Fibroblast of skin of back (primary cell): ENCODE measurements at places on chromosomes 13 and 19.

- DNase-seq: no peak
Measured at GRCh38 chr19:2338751-2339643, 10.5 kb downstream of the SPPL2B start.

DNA sequence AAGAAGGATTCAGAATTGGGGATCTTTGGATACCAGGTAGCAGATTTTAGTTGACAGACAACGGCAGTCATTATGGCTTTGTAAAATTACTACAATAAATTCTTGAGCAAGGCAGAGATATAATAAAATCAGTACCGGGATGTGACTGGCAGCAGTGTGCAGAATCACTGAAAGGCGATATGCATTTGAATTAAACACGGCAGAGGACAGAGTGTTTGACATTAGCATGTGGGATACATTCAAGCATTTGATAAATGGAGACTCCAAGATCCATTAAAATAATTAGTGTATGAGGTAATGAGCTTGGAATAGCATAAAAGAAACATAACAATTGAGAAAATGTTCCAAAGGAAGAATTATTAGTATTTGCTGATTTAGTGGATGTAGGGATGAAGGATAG is 36.8 kb downstream of the LCP1 start:
- DNase-seq: no peak

GRCh38 chr13:74910415-74910814 is 571.6 kb downstream of the TBC1D4 start:
- no peak for DNase-seq

- peak; percentile 31 for DNase-seq
Measured at GRCh38 chr13:45626731-45627374, 11.3 kb upstream of the ERICH6B start.

DNA sequence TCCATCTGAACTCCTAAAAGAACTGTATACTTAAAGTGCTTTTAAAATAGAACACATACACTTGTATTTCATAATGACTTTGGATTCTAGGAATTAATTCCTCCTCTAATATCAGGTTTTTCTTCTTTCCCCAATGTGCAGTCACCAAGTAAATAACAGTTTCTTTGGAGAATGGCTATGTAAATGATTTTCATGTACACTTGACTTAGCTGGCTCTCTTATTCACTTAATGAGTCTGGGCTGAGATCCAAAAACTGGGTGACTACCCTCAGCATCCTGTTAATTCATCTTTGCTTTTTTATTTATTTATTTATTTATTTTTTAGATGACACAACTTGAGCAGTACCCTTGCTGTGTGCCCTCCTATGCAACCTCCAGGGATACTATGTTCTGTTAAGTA is 1003.7 kb downstream of the SLITRK1 start:
- DNase-seq: peak; percentile 19

- DNase-seq: no peak
Measured at GRCh38 chr13:76329004-76329403, 557.2 kb downstream of the KCTD12 start.

GRCh38 chr13:33832872-33833271 is 14.9 kb downstream of the RFC3 start:
- no peak for DNase-seq

- no peak for DNase-seq
Measured at GRCh38 chr19:2083174-2083854, 12.8 kb downstream of the MOB3A start.

DNA sequence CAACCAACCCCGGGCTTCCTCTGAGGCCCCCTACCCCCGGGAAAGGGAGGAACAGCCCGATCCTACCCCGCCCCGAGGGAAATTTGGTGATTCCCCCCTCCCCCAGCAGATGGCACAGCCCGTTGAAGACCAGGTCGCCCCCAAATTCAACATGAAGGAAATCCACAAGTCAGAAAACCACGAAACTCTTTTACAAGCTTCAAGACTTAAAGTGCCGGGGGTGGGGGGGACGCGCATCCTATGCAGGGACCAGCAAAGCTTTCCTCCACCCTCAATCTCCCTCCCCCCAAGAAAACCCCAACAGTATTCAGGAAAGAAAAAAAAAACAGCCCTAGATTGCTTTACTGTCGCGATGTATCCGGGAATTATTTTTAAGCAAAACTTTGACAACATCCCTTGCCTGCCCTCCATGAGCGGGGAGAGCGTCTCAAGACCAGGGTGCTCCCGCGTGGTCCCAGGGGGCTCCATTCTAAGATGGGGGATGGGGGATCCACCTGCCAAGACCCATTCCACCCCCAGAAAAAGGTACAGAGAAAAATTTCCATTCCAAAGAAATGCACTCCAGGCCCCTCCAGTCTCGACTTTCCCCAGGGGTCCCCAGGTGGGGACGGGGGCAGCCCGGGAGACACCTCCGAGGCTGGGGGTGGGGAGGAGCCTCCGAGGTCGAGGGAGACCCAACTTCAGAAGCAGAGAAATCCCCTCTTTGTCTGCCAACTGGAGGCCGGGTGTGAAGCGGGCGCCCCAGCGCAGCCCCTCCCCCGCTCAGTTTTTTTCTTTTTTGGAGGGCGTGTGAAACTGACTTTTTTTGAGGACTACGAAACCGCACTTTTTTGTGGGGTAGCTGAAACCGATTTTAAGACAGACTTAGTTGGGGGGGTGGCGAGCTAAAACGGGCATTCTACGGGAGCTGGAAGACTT is 1.5 kb downstream of the TCF3 start:
- no peak for DNase-seq

GRCh38 chr19:19602713-19603324 is 15.7 kb downstream of the PBX4 start:
- DNase-seq: no peak

DNA sequence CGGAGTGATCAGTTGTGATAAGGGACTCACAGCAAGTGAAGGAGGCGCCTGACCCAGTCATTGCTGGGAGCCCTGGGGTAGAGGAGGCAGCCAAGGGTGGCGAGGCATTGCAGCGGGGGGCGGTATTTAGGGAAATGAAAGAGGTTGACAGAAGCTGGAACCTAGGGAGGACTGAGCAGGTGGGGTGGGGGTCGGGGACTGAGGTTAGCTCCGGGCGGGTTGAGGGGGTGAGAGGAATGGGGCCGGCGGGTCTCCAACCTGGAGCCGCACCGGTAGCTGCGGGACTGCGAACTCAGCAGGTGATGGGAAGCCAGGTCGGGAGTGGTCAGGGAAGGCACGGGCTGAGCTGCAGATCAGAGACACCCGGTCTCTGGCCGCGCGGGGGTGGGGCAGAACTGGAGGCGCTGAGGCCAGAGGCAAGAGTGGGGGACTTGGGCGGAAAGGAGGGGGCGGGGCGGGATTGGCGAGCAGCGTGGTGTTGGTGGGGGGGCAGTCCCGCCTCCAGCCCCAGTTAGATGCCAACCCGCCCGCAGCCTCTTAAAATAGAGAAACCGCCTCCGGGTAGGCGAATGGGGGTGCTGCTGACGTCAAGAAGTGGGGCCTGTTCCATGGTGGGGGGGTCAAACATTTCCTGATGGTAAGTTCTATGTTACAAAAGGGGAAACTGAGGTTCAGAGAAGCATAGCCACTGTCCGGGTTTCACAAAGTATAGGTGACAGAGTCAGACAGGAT is 1.5 kb downstream of the MAST3 start:
- no peak for DNase-seq

GRCh38 chr19:50640368-50640767 is 687 bp upstream of the SYT3 start:
- no peak for DNase-seq

- DNase-seq: peak; percentile 31
Measured at GRCh38 chr19:17448131-17448967, at the start of gene TMEM221. TMEM221 (minus strand) TSS chr19:17448668; CDS start chr19:17448462, 206 bp downstream.

DNA sequence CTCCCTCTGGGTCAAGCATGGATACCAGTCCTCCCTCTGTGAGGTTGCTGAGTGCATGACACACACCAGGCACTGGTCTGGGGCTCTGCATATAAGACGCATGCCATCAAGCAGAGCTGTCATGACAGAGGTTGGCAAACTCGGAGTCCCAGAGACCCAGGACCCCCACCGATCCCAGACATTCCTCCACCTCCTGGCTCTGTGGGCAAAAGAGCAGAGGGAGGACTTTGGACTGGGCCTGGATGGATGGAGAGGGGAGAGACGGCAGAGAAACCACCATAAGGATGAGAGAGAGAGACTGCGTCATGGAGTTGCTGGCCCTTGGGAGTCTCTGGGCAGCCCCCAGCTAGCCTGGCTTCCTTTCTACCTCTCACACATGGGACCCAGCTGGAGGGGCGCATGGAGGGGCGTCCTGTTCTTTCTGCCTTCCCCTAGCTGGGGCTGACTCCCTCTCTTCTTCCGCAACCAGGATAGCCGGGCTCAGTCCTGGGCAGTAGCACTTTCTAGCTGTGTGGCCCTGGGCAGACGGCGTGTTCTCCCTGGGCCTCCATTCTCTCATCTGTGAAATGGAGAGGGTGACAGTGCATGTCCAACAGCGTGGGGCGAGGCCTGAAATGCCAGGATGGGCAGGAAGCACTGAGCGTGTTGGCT is 1.6 kb downstream of the HPN start:
- no peak for DNase-seq

- peak; percentile 94 for DNase-seq
Measured at GRCh38 chr13:39776439-39776838, 121.0 kb downstream of the COG6 start.

- DNase-seq: no peak
Measured at GRCh38 chr13:35614666-35615065, 138.2 kb upstream of the MAB21L1 start.

DNA sequence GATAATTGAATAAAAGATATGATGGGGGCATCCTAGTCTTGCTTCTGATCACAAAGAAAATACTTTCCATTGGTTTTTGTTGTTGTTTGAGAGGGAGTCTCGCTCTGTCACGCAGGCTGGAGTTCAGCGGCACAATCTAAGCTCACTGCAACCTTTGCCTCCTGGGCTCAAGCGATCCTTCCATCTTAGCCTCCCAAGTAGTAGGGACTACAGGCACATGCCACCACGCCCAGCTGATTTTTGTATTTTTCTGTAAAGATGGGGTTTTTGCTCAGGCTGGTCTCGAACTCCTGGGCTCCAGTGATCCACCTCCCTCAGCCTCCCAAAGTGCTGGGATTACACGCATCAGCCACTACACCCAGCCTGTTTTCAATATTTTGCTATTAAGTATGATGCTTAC is 17.1 kb upstream of the PSMC4 start:
- DNase-seq: no peak

GRCh38 chr19:51342631-51343569 is 961 bp upstream of the VSIG10L start:
- no peak for DNase-seq

DNA sequence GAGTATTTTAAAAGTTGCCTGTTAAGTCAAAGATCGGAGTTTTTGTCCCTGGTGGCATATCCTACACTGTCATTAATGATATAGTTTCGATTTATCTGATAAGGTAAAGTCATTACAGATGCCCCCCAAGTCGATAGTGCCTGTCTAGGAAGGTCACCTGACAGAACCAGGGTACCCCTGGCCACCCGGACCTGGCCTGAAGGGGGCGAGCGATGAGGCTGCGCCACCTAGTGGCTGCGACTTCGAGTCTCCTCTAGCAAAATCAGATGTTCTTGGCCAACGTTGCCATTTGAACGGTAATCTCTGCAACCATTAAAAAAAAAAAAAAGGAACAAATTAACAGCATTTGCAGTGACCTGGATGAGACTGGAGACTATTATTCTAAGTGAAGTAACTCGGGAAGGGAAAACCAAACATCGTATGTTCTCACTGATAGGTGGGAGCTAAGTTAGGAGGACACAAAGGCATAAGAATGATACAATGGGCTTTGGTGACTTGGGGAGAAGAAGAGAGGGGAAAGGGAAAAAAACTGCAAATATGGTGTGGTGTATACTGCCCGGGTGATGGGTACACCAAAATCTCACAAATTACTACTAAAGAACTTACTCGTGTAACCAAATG is 565.1 kb downstream of the LIG4 start:
- peak; percentile 48 for DNase-seq

- DNase-seq: no peak
Measured at GRCh38 chr13:83714236-83714635, 168.0 kb downstream of the SLITRK1 start.

GRCh38 chr19:41350735-41351338 is 2.9 kb downstream of the TGFB1 start:
- peak; percentile 49 for DNase-seq

DNA sequence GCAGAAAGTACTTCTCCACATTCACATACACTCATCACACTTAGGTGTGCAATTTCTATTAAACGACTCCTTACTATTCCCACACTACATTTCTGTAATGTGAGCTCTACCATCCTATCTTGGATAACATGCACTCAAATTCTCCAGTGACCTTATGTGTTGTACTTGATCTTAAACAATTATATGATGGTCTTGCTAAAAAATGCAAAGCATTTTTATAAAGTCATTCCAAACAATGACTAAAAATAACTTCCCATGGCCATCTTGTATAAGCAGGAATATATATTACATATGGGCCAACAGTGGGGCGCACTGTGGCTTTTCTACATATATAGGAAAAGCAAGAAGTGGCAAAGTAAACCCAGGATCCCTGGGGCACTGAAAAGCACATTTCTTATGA is 155.5 kb downstream of the FLT1 start:
- DNase-seq: peak; percentile 94

DNA sequence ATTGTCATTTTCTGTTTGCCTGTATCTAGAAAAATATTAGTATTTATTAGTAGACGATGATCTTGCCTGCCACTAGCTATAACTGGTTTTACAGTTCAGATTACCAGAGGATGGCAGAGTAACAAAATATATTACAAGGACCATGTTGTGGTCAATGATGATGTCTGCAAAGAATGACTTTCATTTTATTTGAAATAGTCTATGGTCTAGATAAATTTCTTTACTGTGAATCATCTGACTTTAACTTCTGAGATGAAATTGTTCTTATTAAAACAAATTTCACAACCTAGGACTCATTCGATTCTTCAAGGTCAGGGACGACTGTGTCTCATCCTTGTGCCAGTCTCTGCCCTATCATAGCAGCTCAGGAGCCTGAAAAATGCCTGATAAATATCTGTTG is 637.8 kb upstream of the KLF12 start:
- DNase-seq: peak; percentile 91

- DNase-seq: no peak
Measured at GRCh38 chr13:110932588-110932987, 17.7 kb upstream of the ANKRD10 start.

- DNase-seq: no peak
Measured at GRCh38 chr13:70856711-70857110, 748.5 kb upstream of the KLHL1 start.

DNA sequence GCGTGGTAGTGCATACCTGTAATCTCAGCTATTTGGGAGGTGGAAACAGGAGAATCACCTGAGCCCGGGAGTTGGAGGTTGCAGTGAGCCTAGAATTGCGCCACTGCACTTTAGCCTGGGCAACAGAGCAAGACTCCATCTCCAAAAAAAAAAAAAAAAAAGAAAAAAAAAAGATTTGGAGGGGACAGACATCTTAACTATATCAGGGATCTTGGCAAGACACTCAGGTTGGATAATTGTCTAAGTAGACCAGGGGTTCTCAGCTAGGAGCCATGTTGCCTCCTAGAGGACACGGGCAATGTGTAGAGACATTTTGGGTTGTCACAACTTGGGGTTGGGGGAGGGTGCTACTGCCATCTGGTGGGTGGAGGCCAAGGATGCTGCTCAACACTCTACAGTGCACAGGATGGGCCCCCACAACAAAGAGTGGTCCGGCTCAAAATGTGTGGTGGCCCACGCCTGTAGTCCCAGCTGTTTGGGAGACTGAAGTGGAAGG is 1.9 kb upstream of the ZNF580 start:
- DNase-seq: peak; percentile 64

GRCh38 chr19:35363711-35364425 is 5.6 kb downstream of the FFAR3 start:
- no peak for DNase-seq
